ENCODE measurements at places on chromosomes 2 and 18.

- no peak for DNase-seq
Observed at GRCh38 chr18:58221060-58221725, 177.2 kb downstream of the NEDD4L start.

DNA sequence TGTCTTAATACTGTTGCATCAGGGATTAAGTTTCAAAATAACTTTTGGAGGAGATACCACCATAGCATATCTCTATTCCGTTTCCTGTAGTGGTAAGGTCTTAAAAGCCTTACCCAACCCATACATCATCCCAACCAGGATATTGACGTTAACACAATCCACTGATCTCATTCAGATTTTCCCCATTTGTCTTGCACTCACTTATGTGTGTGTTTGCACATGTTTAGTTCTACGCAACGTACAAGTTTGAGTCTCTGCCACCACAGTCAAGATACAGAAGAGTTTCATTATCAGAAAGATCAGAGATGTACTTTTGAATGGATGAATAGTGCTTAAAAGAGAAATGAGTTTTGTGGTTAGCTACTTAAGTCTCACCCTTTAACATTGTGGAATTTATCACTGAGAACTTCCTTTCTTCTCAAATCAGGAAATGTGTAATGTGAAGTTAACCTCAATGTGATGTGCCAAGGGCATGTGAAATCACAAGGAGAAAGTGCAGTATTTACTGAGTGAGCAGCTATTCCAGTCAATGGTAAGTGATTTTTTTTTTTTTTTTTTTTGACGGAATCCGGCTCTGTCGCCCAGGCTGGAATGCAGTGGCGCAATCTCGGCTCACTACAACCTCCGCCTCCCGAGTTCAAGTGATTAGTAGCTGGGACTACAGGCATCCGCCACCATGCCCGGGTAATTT, 69.2 kb upstream of the EPHA4 start:
- no peak for DNase-seq

- DNase-seq = no peak
Observed at GRCh38 chr2:23791030-23791429, 135.9 kb downstream of the ATAD2B start.

GRCh38 chr2:106076941-106077340, 117.2 kb downstream of the UXS1 start:
- DNase-seq = no peak

GRCh38 chr18:63997606-63998005, 27.7 kb downstream of the SERPINB8 start:
- no peak for DNase-seq

DNA sequence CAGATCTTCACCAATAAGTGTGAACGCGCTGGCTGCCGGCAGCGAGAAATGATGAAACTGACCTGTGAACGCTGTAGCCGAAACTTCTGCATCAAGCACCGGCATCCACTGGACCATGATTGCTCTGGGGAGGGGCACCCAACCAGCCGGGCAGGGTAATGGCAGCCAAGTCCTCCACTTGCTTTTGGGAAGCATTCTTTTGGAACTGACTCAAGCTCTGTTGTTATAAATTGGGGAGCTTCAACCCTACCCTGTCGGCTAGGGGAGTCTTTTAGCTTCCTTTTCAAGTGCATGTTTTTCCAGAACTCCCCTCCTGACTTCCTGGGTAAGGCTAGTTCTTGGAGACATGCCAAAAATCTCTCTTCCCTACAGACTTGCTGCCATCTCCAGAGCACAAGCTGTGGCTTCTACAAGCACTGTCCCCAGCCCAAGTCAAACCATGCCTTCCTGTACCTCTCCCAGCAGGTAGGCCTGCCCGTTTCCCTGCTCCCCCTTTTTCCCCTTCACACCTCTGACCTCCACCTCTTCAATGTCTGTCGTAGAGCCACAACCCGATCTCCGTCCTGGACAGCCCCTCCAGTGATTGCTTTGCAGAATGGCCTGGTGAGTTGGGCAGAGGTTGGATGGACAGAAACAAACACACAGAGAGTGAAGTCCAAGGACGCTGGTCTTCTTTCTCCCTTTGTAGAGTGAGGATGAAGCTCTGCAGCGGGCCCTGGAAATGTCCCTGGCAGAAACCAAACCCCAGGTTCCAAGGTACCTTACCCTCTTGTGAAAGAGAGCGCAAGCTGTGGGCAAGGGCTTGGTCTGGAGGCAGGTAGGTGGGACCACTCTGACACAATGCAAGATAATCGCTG, 1.5 kb downstream of the ZFAND2B start:
- DNase-seq = no peak

DNA sequence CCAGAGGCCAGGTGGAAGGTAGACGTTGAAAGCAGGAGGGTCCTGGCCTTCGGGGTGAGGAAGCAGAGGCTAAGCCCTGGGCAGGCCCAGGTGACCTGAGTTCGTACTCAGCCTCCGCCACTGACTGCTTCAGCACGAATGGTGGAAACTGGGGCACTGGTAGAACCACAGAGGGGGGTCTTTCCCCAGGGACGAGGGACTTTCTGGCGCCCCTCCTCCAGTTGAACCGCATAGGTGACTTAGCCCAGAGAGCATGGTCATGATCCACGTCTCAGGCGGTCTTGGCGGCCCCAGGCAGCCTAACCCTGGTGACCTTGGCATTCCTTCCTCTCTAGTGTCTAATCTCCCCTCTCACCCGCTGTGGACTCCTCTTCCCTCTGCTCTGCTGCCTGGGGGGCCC, 30.2 kb downstream of the INHBB start:
- DNase-seq = no peak

All from progenitor cell of endocrine pancreas (in vitro differentiated cells).